ENCODE measurements at places on chromosomes 3 and 15.

DNA sequence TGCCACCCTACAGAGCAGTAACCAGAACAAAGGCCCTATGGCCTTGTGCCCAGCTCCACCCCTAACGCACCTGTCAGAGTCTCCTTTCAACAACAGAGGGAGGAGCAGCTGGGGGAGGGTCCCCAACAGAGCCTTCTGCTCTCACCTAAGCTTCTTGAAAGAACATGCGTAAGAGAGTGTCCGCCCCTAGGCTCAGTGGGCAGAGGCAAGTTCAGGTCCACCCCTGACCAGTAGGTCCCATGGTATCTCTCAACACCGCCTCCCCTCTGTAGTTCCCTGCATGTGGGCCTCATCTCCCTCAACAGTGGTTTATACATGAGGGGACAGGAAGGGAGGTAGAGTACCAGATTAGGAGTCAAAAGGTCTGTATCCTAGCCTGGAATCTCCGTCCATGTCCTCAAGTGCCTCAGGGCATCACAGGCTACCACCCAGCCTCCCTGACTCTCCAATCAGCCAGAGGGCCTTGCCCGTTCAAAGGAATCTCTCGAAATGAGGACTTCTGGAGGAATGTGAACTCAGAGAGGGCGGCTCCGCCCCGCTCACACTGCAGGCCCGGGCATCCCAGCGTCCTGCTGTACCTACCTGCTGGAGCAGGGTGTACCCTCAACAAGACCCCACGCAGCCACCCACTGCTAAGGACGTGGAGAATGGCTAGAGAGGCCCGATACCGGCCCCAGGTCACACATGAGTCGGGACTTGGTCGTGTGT, 680 bp downstream of the POC1A start:
- no peak for DNase-seq

- no peak for DNase-seq
These were observed 165.6 kb upstream of the SMAD3 start for GRCh38 chr15:66899555-66900350.

GRCh38 chr3:193502871-193503270, 51.8 kb downstream of the ATP13A4 start:
- DNase-seq, result no peak

GRCh38 chr3:98711426-98711825, 51.7 kb upstream of the ST3GAL6 start:
- DNase-seq, result no peak

DNA sequence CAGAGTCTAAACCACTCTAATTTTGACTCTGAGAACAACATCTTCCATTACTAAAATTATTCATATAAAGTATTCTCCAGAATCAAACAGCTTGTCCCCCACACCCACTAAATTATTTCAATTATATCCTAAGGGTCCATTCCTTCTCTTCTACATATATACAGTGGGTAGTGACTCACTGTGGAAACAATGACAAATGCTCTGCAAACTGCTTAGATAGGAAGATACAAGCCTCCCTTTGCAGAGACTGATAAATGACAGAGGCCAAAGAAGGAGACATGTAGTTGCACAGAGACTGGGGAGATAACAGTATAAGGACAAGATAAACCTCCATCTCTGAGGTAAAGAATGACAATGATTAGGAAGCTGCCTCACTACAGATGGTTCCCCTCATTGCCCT, 1087.4 kb downstream of the AGBL1 start:
- no peak for DNase-seq

GRCh38 chr3:111800472-111800871, 58.6 kb upstream of the PHLDB2 start:
- DNase-seq, result no peak

- no peak for DNase-seq
These were observed 1.1 kb downstream of the EAF1 start for GRCh38 chr3:15428539-15428938.

DNA sequence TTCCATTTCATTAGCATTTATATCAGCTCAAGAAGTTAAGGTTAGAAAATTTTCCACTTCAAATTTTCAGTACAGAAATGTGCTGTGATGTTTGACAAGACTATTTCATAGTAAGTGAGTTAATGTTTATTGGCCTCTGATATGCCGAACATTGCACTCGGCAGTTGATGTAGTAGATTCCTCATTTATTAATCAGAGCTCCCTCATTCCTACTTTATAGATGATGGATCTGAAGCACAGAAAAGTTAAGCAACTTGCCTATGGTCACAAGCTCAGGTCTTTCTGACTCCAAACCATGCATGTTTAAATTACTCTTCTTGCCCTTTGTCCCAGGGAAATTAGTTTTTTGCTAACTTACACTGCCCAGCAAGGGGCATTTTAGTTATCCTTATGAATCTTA, 92.0 kb downstream of the ATG7 start:
- DNase-seq, result no peak

All from cortex of kidney (tissue), 1 donor.